ENCODE measurements at places on chromosomes 12 and 14.
A peak's percentile ranks its signal among the peaks of the same experiment; 100 is the strongest.

GRCh38 chr12:31456562-31456961 is 130.6 kb upstream of the SINHCAF start:
- DNase-seq, result no peak

DNA sequence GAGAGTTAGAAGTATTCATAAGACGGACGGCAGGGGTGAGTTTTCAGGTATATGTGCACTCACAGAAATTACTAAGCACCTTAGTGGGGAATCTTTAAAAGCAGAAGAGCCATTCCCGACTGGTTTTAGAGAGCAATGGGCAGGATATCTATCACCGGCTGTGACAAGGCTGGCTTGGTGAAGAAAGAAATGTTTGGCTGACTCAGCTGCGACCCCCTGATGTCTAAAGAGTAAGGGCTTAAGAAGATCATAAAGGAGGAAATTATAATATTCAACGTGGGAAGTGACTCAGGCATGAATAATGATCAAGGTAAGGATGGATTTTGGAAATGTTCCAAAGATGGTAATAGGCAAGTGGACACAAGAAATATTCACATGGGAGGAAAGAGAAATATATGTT is 407.6 kb downstream of the TMEM132D start:
- DNase-seq, result no peak

DNA sequence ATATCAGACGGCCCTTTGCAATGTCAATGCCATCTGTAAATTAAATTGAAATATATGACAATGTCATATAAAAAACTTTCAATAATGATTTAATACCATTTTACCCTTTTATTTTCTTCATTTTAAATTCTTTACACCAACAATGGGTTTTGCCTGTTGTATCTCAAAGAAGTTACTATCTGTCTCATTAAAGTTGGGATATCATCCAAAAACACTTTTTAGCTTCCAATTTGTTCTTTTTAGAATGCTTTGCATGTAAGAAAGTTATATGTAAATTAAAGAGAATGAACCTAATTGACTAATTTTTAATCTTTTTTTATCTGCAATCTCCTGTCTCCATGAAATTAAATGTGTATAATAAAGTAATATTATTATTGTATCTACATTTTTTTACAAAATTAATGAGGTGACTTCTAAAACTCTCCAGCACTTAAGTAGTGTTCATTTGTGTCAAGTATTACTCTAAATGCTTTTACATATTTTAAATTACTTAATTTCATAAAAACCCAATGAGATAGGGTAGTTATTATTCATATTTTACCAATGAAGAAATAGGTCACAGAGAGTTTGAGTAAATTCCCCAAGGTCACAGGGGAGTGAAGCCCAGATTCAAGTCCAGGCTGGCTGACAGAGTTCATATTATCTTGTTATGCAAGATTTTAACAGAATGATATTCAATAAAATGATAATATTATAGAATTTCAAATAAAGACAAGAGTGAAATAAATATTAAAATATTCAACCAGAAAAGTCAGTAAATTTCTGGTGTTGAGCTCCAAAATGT is 673.0 kb upstream of the FLRT2 start:
- no peak for DNase-seq

DNA sequence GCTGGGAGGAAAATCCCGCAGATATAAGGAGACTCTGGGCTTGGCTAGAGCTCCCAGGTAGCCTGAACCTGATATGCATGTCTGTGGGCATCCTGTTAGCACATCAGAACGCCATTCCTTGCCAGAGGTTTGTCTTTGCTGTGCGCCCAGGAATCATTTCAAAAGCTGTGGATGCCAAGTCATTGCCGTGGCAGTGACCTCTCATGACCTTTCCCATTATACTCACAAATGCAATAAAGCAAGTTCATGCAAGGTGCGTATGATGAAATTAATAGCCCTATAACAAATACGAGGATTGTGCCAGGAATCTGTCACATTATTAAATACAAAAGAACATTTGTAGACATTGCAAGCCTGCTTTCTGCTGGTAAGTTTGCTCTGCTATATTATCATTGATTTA is 229.1 kb upstream of the PELI2 start:
- no peak for DNase-seq

GRCh38 chr12:69816082-69816481 is 8.9 kb upstream of the MYRFL start:
- no peak for DNase-seq

DNA sequence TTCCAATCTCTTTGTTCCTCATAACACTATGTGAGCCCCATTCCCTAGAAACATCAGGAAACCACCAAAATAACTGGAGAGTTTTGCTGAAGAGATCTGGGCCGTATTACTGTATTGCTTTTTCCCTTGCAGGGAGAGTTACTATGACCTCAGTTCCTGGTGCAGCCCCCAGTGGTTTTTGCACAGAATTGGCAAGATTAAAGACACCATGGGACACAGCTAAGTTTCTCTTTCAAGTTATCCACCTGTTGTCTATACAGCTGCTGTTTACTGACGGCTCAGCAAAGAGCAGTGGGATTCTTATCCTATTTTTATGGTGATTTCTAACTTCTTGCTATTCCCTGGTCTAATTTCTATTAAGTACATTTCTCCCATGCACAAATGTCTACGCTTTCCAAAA is 77.1 kb upstream of the SLC35F4 start:
- DNase-seq, result no peak

- DNase-seq, result no peak
Observed at GRCh38 chr12:83143950-83144349, 457.2 kb downstream of the TMTC2 start.

GRCh38 chr14:92563359-92563758 is 49.8 kb downstream of the RIN3 start:
- no peak for DNase-seq

DNA sequence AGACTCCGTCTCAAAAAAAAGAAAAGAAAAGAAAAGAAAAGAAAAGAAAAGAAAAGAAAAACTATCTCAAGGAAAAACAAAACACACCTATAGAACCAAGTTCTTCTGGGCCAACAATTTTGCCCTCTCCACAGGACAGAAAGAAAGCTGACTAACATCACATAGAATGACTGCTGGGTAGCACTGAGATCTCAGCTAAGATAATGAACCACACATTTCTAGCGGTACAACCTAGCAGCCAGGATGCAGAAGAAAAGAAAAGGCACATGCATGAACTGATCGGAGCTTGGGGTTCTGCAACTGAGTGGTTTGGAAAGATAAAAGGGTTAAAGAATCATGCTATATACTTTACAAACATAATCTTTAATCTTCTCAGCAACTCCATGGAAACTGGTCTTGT is 19.5 kb downstream of the TMED10 start:
- DNase-seq, result no peak

GRCh38 chr14:93965287-93965821 is 11.0 kb downstream of the ASB2 start:
- no peak for DNase-seq

DNA sequence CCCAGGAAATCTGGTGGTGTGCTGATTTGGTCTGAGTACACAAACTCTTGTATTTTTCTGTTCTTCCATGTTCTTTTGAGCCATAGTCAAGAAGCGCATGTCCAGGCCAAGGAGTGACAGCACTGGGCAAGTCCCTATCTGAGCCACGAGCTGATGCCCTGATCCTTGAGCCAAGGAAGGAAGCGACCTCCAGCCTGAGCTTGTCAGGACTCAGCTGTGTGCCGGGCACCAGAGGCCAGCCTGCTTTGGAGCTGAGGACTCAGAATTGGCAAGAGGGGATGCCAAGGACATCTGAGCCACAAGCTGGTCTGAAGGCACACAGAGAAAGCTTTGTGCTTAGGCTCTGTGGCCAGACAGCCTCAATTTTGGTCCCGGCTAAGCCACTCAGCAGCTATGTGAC is 52.6 kb downstream of the GALNT16 start:
- DNase-seq, result no peak

DNA sequence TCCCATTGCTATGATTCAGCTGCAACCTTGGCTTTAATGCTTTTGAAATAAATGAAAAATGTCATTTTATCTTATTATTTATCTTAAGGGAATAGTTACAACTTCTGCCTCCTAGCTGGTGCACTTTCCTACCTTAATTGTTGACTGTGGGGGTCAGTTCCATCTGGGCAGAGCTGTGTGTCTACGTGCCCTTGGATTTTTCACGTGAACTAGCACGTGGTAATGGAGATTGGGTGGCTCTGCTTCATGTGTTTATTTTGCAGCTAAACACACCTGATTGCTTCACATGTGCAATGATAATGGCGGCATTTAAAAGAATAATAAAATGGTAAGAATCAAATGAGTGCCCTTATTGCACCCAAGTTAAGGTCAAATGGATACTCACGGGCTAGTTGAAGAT is 10.6 kb upstream of the PELI2 start:
- DNase-seq, result no peak

DNA sequence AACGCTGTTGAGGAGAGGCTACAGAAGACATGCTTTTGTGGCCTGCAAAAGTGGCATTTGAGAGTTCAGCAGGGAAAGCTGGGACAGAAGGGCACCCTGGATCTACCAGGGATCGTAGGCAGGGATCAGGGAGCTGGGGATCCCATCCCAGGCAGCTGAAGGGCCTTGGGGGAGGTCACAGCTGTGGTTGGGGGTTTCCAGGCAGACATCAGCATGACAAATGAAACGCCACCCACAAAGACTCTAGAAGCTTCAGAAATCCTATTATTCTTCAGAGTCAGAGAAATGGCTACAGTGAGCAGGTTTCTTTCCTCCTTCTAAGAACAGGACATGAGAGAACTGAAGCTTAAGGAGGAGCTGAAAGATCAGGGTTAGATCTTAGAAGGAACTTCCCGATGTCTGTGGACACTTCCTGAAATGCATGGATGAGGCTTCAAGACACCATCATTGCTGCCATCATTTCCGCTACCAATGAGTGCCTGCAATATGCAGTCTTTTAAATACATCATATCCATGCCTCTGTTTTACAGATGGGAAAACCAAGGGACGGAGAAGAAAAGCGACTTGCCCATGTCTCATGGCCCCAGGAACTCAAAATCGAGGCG is 104.3 kb downstream of the RBM19 start:
- DNase-seq, result no peak

DNA sequence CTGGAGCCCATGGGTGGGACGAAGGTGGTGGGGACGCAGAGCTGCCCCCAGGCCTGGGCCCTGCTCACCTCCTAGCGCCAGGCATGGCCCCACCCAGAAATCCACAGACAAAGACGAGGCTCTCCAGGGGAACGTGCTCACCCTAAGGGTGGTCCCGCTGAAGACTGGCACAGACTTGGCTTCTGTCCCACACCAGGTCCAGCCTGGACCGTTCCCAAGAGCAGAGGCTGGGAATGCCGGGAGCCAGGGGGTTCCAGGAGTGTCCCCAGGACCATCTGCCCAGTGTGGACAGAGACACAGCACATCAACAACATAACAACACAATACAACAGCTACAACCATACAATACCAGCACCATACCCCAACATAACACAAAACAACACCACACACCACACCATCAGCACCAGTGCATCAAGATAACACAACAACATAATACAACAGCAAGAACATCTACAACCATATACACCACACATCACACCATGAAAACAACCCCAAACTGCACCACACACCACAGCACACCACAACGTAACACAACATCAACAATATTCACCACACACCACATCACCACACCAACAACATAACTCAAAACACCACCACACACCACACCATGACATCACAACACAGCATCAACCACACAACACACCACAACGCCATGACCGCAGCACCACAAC is 329.6 kb downstream of the ADGRD1 start:
- no peak for DNase-seq

GRCh38 chr14:98189511-98189910 is 1082.5 kb downstream of the BCL11B start:
- no peak for DNase-seq

DNA sequence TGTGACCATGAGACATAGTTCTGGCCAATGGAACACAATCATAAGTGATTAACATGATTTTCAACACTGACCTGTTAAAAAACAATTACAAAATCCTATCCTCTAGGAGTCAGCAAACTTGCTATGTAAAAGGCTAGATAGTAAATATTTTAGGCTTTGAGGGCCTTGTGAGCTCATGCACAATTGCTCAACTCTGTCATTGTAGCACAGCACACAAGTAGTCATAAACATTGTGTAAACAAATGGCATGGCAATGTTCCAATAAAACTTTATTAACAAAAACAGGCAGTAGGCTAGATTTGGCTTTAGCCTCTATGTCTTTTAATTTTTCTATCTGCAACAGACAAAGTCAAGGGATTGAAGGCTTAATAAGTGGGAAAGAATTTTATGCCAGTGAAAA is 350.7 kb downstream of the C12orf50 start:
- no peak for DNase-seq

- no peak for DNase-seq
Observed at GRCh38 chr12:76040461-76040860, 8.9 kb upstream of the PHLDA1 start.

DNA sequence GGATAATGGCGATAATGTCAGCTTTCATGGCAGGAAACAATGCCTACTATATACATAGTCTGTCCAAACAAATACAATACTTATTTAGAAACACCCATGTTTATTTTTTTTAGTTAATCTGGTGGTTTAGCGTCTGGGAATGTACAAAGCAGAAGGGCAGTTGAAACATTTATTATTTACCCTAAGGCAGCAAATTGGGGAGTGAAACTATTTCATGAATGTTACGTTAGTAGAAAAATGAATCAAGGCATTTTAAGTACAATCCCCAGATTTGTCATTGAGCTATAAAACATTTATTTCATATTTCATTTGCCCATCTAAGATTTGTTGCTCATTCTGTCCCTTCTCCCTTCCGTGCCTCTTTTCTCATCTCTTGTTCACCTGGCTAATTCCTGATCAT is 87.1 kb upstream of the ATF1 start:
- no peak for DNase-seq

DNA sequence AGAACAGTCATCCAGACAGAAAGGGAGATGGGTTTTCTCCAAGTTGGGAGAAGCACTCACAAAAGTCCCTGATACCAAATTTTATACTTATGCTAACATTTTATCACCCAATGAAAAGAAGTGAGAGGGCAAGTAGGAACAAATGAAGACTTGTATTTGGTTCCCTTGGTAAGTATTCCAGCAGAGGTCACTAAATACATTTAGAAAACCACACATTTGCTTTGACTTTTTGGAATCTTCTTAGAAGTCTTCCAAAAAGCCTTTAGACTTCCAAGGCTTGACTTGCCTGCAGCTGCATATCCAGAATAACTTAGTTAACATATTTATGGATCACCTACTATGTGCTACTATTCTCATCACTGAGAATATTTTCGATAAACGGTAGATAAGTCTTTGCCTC is 3.1 kb upstream of the GYS2 start:
- DNase-seq, result no peak

DNA sequence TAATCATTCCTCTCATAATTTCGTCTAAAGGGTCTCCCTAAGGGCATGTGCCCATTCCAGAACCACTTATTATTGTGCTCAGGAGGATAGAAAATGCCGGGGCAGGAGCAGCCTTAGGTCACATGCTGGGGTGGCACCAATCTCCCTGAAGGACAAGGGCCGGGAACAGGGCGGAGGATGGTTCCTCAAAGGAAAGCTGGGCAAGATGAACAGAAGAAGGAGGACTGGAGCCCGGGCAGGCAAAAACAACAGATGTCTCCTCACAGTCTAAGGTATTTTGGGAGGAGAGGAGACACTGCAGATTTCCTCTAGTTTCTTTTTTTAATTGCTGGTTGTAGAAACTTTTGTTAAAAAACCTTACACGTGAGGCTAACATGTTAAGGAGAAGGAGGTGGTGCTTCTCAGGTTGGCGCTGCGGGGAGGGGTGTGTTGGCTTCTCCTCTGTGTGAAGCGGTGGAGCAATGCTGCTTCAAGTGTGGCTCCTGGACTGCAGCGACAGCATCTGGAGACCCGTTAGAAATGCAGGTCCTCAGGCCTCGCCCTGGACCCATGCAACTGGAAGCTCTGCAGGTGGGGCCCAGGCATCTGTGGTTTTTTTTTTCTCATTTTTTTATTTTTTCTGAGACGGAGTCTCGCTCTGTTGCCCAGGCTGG is 164.8 kb downstream of the AACS start:
- no peak for DNase-seq

GRCh38 chr12:112294793-112295192 is 87.4 kb downstream of the HECTD4 start:
- peak; percentile 62 for DNase-seq

Measured in erythroblast (primary cell).